ENCODE measurements at places on chromosomes 5 and 9.
A peak's percentile ranks its signal among the peaks of the same experiment; 100 is the strongest.

DNA sequence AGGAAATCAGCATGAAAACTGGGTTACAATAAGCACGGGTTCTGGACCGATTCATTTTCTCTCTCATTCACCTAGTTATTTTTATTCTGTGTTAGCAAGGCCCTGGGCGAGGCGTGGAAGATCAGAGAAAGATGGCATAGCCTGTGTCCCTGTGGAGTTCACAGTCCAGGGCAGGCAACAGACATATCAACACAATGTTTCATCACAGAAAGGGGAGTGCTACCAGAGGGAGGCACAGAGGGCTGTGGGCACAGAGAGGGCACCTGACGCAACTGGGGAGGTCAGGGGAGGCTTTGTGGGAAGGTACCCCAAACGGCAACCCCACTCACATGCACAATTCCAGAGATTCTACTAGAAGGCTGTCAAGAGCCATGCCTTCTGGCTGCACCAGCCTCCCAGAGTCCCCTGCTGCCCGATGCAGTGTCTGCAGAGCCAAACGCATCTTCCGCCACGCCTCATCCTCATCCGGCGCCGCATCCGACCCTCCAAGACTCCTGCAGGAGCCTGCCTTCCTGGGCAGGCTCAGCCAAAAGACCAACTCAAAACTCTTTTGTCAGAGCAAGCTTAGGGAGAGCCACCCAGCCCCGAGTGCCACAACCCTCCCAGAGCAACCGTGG lies 1.4 kb downstream of the FAM193B start:
- no peak for DNase-seq

DNA sequence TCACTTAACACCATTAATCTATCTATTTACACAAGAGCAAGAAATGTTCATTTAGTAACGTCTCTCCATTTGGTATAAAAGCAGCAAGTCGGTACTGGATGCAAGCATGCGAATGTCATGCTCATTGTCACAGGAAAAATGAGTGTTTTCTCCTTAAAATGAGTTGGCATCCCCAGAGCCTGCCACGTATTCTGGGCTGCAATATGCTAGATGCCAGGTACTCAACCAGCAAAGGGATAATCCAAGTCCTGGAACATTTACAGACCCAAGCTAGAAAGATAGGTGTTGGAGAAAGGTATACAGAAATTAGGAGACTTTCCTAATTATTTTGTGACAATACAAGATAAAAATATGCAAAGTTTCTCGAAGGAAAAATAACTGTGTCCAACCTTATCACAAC lies 217.5 kb downstream of the EBF1 start:
- no peak for DNase-seq

GRCh38 chr5:127697894-127698600 lies 5.1 kb upstream of the CCDC192 start:
- no peak for DNase-seq

GRCh38 chr9:113148781-113149510 lies 1.9 kb upstream of the SLC31A2 start:
- DNase-seq, result no peak

DNA sequence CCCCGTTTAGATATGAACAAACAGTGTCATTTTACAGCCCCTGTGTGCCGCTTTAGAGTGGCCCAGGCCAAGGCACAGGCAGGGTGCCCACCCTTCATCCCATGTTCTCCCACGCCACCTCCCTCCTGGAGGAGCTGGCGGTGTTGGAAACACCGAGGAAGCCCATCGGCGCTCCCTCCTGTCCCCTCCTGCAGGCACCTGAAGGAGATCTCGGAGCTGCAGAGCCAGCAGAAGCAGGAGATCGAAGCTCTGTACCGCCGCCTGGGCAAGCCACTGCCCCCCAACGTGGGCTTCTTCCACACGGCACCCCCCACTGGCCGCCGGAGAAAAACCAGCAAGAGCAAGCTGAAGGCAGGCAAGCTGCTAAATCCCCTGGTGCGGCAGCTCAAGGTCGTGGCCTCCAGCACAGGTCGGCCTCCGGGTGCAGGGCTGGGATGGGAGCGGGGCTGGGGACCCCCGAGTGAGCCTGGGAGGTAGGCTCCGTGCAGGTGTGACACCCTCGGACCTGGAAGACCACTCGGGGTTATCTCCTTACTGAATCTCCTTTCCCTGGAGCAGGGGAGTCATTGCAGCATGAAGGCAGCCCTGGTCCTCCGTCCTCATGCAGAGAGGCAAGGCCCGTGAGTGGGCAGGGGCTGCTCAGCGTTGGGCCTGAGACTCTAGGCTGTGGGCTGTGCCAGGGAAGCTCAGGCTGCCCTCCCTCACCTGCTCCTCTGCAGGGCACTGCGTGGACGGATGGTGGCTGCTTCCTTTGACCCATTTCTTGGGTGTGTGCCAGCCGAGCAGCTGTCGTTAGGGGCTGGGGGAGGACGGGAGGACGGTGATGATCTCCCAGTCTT lies 113.9 kb downstream of the WNK2 start:
- no peak for DNase-seq

GRCh38 chr9:14352503-14352902 lies 38.6 kb upstream of the NFIB start:
- DNase-seq, result no peak

- DNase-seq, result no peak
Measured at GRCh38 chr5:39264528-39264927, 45.2 kb upstream of the FYB1 start.

DNA sequence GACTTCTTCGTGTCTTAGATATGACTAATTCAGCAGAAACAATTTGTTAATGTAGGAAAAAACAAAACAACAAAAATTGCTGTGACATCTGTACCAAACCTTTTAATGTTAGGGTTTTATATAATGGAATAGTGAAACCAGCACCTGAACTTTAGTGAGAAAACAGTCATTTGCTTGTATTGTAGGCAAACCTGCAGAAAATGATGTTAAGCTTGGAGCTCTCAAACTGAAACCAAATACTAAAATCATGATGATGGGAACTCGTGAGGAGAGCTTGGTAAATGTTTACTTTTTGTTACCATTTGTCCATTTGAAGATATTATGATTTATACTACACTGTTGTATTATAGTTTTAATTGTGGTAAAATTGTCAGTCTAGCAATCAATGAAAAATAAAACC lies 6.6 kb downstream of the UBLCP1 start:
- DNase-seq, result no peak

GRCh38 chr5:1497242-1497777 lies 26.4 kb downstream of the LPCAT1 start:
- DNase-seq, result no peak

DNA sequence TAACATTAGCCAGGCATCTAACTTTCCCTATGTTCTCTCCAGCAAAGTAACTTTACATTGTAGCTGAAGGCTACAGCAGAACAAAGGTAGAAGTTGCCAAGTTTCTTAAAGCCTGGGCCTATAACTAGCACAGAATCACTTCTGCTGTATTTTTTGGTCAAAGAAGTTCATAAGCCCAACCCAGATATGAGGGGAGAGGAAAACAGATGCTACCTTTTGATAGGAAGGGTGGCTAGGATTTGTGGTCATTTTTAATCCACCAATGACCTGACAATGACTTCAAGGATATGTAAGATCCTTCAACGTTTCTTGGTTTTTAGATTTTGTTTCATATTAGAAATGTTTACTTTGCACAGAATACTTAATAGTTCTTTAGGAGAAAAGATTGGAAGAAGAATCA lies 64.2 kb upstream of the RANBP3L start:
- no peak for DNase-seq

- DNase-seq, result no peak
Measured at GRCh38 chr5:163424836-163425235, 12.6 kb upstream of the CCNG1 start.

- no peak for DNase-seq
Measured at GRCh38 chr9:135219676-135220600, 132.5 kb downstream of the OLFM1 start.

- DNase-seq, result no peak
Measured at GRCh38 chr5:136906545-136906944, 541.2 kb upstream of the TRPC7 start.

GRCh38 chr5:153572411-153573145 lies 82.1 kb downstream of the GRIA1 start:
- no peak for DNase-seq

DNA sequence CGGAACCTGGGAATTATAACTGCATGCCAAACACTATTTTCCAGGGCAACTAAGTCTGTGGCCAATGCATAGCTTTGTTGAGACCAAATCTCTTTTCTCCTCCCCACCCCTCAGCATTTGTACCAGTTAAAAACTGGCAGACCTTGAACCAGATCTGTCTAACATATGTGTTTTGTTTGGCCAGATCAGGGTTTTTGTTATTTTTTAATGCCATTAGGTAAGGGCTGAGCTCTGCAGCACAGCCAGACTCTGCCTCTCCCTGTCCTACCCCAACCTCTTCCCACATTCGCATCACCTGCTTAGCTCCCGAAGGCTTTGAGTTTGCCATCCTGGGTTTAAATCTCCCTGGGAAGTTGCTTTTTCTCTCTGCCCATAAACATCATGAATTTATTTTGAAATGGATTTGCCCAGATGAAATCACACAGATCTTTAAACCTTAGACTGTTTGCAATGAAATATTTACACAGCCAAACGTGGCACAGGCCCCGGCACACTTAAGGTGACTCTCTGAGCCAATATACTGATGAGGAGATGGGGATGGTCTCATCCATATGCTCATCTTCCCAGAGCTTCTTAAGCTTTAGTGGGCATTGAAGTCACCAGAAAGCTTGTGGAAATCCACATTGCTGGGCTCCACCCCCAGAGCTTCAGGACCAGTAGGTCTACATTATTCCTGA lies 54.0 kb upstream of the ALDH1B1 start:
- DNase-seq, result no peak

DNA sequence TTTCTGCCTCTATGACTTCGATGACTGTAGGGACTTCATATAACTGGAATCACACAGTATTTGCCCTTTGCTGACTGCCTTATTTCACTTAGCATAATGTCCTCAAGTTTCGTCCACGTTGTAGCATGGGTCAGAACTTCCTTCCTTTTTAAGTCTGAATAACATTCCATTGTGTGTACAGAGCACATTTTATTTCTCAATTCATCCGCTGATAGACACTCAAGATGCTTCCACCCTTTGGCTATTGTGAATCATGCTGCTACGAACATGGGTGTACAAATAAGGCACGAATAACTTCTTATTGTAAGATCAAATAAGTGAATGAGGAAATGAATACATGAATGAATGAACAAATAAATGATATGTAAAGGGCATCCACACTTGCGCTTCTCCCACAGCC lies 13.0 kb downstream of the BARX1 start:
- no peak for DNase-seq

- no peak for DNase-seq
Measured at GRCh38 chr5:172707285-172708182, 63.5 kb downstream of the DUSP1 start.

GRCh38 chr5:44099643-44100042 lies 289.6 kb downstream of the FGF10 start:
- DNase-seq, result no peak

- no peak for DNase-seq
Measured at GRCh38 chr9:136203408-136204144, 1.4 kb downstream of the LHX3 start.

- DNase-seq, result no peak
Measured at GRCh38 chr9:134314039-134314949, 12.0 kb upstream of the RXRA start.

DNA sequence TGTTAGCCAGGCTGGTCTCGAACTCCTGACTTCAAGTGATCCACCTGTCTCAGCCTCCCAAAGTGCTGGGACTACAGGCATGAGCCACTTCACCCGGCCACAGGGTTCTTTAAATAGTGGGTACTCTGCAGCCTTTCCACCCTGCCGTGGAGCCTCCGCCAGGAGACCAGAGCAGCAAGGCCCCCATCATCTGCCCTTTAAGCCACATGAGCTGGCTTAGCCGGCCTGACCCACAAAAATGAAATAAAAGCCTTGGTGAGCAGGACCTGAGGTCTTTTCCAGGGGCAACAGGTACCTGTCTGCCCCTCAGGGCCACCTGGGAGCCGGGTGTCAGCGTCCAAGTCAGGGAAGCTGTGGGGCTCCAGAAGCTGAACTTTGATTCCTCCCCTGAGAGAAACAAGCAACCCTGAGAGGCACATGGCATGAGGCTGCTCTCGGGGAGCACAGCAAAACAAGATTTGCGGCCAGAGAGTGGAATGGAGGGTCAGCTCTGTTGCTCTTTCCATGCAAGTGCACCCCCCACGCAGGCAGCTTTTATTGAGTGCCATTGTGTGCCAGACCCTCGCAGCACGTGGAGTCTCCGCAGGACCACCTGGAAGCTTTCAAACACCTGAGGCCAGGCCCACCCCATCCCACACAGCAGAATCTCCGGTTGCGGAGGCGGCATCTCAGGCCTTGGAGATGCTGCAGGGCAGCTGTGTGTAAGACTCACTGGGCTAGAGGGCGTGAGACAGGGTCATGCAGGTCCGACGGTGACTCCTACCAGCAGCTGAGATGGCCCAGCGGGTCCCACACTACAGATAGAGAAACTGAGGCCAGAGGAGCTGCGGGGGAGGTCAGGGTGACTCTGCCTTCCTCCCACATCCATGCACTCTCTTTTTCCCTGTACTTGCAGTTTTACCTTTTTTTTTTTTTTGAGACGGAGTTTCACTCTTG lies 4.8 kb upstream of the WNK2 start:
- DNase-seq, result no peak

- DNase-seq, result no peak
Measured at GRCh38 chr5:169527863-169528262, 55.7 kb upstream of the SPDL1 start.

GRCh38 chr5:116681334-116682013 lies 106.9 kb upstream of the SEMA6A start:
- no peak for DNase-seq

GRCh38 chr5:115524199-115524847 lies 20.3 kb downstream of the FEM1C start:
- no peak for DNase-seq

GRCh38 chr5:158115468-158115867 lies 256.5 kb upstream of the CLINT1 start:
- no peak for DNase-seq

- no peak for DNase-seq
Measured at GRCh38 chr5:100546001-100546400, 10.8 kb downstream of the FAM174A start.

DNA sequence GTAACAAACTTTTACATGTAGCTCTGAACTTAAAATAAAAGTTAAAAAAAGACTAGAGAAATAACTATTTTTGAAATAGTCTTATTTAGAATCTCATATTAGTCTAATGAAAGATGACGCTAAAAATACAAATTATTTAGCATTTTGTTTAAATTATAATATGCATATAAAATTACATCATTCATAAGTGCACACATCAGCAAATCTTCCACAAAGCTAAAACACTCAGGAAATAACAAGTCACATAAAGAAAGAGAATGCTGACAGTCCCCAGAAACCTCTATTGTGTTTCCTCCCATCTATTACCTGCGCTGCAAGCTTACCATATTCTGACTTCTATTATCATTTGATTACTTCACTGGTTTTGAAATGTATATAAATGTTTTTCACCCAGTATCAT lies 986.9 kb upstream of the SEMA6A start:
- DNase-seq, result no peak

GRCh38 chr5:93580927-93581445 lies at the start of gene NR2F1-AS1:
TSS of gene NR2F1-AS1 (minus strand) at chr5:93581219.
- DNase-seq, result peak; percentile 98

GRCh38 chr5:40846371-40846770 lies 5.2 kb downstream of the CARD6 start:
- DNase-seq, result no peak
